ENCODE measurements at places on chromosomes 7 and 10. TPM values are rescaled to one million over a fixed set of nuclear protein-coding genes. Genes with fewer than 3 reads are reported as not detected.

FAM25C gene
- total RNA-seq, result not detected

OR2A1 gene
- total RNA-seq, result not detected

BMPER gene
- total RNA-seq, result not detected

- H3K27ac ChIP-seq, result no peak overlapping the region
- peak overlapping the region; percentile 22 for H3K4me3 ChIP-seq
- H3K36me3 ChIP-seq, result no peaks in the 10 kb centered on the region
- no peaks in the 10 kb centered on the region for H3K4me1 ChIP-seq
- no peak for DNase-seq
Measured at GRCh38 chr7:1460821-1461645, 1.8 kb upstream of the MICALL2 start.

DNA sequence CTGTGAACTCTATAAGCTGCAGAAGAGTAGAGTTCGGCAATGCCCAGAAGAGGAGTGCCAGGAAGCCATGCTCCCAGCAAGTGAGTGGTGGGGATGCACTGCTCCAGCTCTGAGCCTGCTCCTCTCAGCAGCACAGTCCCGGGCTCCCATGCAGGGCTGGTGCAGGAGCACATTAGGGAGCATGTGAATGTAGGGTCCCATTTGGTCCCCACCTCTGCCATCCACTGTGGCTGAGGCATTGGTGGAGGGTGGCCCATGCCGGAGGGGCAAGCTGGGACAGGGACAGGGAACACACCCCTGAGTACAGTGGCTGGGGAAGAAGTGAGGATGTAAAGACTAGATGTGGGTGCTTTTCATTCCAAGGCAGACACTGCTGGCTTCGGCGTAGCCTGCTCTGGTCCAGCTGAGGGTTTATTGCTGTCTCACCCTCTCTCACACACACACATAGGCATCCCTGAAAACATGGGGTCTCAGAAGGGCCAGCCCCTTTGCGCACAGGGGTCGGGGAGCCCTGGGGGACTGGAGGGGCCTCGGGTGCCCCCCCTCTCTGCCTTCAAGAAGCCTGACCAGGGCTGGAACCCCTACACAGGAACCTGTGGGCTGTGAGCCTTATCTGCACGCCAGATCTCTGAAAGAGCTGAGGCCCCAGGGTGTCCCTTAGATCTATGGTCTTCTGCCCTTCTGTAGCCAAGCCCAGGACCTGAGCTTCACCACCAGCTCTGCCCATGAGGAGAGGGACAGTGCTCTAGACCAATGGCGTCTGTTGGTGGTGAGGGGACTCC is 341.0 kb downstream of the TCERG1L start:
- DNase-seq, result no peak
- no peaks in the 10 kb centered on the region for H3K36me3 ChIP-seq
- no peaks in the 10 kb centered on the region for H3K4me1 ChIP-seq

- H3K4me3 ChIP-seq, result no peak overlapping the region
- H3K27me3 ChIP-seq, result peaks cover 2% of the 10 kb centered on the region
- H3K36me3 ChIP-seq, result no peaks in the 10 kb centered on the region
Measured at GRCh38 chr10:70118196-70118595, 14.4 kb downstream of the AIFM2 start.

DNA sequence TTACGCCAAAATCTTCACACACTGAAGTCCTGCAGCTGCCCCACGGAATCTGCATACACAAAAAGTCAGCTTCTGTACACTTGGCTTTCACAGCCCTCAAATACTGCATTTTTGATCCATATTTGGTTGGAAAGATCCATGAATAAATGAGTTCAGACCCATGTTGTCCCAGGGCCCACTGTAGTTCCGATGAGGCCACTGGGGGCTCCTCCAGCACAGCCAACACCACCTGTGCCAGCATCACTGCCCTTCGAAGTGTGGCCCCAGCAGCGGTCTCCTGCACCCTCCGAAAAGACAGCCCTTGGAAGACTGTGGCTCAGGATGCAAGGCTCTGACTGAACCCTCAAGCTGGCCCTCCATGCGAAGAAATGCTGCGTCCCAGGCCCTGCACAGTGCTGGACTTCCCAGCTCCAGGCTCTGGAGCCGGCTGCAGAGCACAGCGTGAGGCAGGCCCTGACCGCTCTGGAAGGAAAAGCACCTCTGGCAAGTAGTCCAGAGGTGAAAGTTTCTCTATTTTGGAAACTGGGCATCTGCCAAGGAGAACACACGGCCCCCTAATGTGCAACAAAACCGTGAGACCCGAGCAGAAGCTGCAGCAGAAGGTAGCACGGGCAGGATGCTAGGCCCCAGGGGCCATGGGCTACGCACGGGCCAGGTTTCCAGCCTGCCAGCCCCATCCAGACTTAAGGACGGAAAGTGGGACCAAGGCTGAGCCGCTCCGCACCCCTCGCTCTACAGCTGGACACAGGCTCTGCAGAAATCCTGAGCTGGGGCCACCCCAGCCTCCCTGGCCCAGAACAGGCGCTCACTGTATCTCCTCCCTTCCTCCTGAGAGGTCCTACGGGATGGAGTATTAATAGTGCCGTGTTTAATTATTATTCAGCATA is 62.6 kb downstream of the PTPRN2 start:
- no peaks in the 10 kb centered on the region for H3K27me3 ChIP-seq
- no peak overlapping the region for H3K4me3 ChIP-seq
- H3K4me1 ChIP-seq, result no peaks in the 10 kb centered on the region
- peaks cover 1% of the 10 kb centered on the region for H3K36me3 ChIP-seq

All from activated T-helper 1 cell treated with anti-CD3 and anti-CD28 coated beads, Interleukin-12 subunit alpha, Interleukin-12 subunit beta, Interleukin-2, Interleukin-4 antibody, amounts not matched to agents 30 ng/mL and 10 ng/mL and 1 ng/mL, durations not matched to agents 14 hours and 24 hours and 36 hours (primary cell).